ENCODE measurements at places on chromosomes 2 and 18.

GRCh38 chr18:77505499-77505898, 255.9 kb downstream of the GALR1 start:
- DNase-seq, result no peak

DNA sequence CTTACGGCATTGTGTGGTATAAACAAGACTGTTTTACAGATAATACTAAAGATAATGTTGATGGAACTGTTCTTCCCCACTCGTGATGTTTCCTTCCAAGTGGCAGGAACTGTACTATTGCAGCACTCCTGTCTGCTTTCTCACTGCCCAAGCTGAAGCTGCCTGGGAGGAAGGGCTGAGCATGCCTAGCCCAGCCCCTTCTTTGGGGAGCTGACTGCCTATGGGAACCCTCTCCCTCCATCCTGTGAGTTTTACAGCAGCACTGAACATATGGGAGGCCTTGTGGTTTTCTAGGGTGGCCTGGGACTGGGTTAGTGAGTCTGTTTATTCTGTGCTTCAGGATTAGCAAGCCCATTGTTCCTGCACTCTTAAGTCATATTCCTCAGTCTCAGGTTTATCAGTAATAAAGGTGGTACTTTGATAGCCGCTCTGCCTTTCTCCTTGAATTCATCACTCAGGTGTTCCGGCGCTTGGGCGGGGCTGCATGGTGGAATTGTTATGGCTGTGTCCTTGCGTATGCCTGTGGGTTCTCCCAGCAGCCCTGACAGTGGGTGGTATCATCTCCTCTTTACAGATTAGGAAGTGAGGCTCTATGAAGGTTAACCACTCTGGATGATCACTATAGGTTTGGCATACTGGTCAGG, 379.7 kb downstream of the PTPRM start:
- DNase-seq, result no peak

GRCh38 chr2:205352593-205352992, 329.7 kb upstream of the NRP2 start:
- no peak for DNase-seq

DNA sequence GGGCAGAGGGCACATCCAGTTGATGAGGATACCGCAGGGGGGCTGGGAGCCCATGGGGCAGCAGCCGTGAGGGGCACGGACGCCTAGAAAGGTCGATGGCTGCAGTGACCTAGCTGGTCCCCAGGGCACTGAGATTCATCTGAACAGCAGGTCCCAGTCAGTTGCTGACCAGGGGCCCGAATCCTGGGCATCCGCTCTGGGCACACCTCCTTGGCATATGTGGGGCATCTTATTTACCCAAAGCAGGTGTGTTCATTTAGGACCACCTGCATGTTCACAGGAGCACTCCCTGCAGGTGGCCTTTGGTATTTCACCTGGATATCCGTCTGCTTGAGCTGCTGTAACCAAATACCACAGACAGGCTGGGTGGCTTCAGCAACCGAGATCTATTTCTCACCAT, 72.0 kb upstream of the ODC1 start:
- no peak for DNase-seq

GRCh38 chr2:118813601-118814339, 33.7 kb downstream of the EN1 start:
- DNase-seq, result no peak

DNA sequence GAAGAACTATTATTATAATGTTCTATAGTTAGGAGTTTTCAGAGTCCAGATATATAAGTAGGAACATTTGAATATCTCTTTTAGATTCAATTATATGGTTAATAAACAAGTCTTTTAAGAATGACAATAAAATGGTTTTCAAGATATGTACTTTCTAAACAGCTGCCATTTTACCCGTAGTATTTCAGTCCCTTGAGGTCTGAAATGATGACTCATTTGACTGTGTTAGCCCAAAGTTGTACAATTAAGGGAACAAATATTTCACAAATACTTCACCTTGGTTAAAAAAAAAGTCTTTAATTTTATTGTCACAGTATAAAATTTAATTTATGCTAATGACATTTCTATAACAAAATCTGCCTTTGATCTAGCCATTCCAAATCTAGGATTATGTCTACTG, 91.6 kb upstream of the TANK start:
- DNase-seq, result no peak
